Fibroblast of lung (primary cell): ENCODE measurements at places on chromosomes 3 and 15. TPM values are rescaled to one million over a fixed set of nuclear protein-coding genes. Genes with fewer than 3 reads are reported as not detected.

- H3K36me3 ChIP-seq = no peaks in the 10 kb centered on the region
- no peak overlapping the region for H3K4me3 ChIP-seq
- no peaks in the 10 kb centered on the region for H3K4me1 ChIP-seq
- no peak overlapping the region for H3K27ac ChIP-seq
Measured at GRCh38 chr3:159480046-159480445, 508.6 kb upstream of the IL12A start.

DNA sequence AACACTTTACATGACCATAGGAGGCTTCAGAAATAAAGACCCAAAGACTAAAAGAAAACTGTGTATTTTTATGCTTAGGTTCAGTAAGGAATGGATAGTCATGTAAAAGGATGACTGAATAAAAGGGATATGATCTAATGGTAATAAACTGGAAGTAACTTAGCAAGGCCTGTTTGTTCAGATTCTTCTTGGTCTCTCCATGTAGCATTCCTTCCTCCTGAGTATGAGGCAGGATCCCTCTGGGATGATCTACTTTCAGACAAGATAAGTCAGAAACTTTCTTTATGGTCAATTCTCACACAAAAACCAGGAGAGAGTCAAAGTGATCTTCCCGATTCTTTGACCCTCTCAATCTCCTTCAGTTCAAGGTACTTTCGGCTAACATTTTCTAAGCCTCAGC is 340.8 kb upstream of the DCBLD2 start:
- no peaks in the 10 kb centered on the region for H3K36me3 ChIP-seq
- H3K27me3 ChIP-seq = no peaks in the 10 kb centered on the region
- H3K27ac ChIP-seq = no peak overlapping the region
- H3K4me1 ChIP-seq = peaks cover 8% of the 10 kb centered on the region

DNA sequence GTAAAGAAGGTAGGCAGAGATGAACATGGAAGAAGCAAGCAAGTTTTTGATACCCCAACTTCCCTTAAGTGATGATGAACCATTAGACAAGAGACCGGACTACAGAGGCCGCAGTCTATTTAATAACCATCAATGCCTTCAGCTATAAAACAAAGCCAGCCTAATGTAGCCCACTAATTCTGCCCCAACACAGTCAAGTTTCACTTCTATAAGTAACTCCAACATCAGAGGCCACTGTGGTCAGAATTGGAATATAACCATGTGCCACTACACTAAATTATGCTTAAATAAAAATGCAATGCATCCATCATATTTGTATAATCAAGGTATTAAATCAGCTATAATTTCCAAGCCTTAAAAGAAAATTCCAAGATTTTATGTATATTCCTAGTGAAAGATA is 234.7 kb downstream of the FOXP1 start:
- no peaks in the 10 kb centered on the region for H3K36me3 ChIP-seq
- no peak for DNase-seq
- no peak overlapping the region for H3K4me3 ChIP-seq

GRCh38 chr3:186239321-186239720 is 122.7 kb downstream of the DGKG start:
- H3K4me1 ChIP-seq = peaks cover 2% of the 10 kb centered on the region
- peak; percentile 19 for DNase-seq
- no peak overlapping the region for H3K27ac ChIP-seq
- H3K27me3 ChIP-seq = no peaks in the 10 kb centered on the region
- H3K4me3 ChIP-seq = no peak overlapping the region

DNA sequence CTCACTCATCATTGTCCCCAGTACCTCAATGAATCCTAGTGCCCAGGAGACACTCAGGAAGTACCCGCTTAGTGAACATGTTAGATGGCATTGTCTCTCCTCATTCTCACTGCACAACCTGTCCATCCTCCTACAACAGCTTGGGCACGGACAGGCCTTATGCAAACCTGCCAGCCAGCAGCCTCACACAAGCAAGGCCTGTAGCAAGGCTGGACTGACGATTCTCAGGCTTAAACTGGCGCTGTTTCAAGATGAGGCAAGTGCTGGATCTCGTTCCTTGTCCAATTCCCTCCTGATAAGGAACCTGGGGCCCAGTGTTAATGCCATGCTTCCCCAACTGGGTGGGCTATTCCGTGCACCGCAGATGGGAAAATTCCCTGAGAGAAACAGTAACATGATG is 59.0 kb downstream of the CDCP1 start:
- H3K4me1 ChIP-seq = peaks cover 8% of the 10 kb centered on the region
- H3K4me3 ChIP-seq = no peak overlapping the region
- no peak for DNase-seq
- no peaks in the 10 kb centered on the region for H3K27me3 ChIP-seq

DNA sequence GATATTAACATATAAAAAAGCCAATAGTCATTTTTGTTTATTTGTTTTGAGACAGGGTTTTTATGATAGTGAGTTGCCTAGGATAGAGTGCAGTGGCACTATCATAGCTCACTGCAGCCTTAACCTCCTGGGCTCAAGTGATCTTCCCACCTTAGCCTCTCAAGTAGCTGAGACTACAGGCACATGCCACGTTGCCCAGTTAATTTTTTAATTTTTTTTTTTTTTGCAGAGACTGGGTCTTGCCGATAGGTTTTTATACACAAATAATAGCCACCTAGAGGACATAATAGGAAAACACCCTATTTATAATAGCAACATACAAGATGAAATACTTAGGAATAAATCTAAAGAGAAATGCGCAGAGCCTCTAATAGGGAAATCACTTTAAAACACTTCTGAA is 13.3 kb downstream of the EIF3J start:
- no peaks in the 10 kb centered on the region for H3K27me3 ChIP-seq
- H3K4me3 ChIP-seq = no peak overlapping the region
- no peak overlapping the region for H3K27ac ChIP-seq
- peaks cover 9% of the 10 kb centered on the region for H3K4me1 ChIP-seq

- no peak for DNase-seq
- no peaks in the 10 kb centered on the region for H3K36me3 ChIP-seq
- no peak overlapping the region for H3K4me3 ChIP-seq
Measured at GRCh38 chr3:136114421-136114820, 81.7 kb downstream of the MSL2 start.

GRCh38 chr15:29534378-29534777 is 264.8 kb upstream of the NSMCE3 start:
- H3K4me3 ChIP-seq = no peak overlapping the region
- no peaks in the 10 kb centered on the region for H3K4me1 ChIP-seq
- H3K27me3 ChIP-seq = no peaks in the 10 kb centered on the region
- H3K27ac ChIP-seq = no peak overlapping the region

DNA sequence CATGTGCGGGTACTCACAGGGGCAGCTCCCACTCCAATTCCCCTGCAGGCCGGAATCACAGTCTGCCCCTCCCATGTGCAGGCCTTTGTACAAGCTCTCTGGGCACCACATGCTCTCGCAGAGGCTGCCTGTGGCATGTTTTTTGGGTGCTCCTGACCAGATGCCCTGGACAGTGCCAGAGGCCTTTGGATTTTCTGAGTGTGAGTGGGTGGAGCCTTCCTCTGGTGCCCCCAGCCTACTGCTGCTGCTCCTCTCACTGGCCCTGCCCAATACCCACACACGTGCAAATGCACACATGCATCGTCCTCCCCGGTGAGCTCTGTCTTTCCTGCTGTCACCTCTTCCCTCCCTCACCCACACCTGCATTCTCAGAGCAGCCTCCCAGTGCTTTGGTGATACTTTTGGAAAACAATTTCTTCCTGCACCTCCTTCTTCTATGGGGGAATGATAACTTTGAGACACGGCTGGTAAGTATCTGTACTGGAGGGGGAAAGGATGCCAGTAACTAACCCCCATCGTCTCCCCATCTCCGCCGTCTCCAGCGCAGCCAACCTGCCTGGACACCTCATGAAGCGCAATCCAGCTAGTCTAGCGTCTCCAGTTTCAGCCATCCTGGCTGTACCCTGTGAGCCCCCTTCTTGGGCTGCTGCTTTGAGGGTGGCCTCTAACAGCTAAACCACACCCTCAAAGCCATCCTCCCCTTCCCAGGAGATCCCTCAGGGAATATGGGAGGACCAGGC is 229.4 kb upstream of the TOPAZ1 start:
- H3K27me3 ChIP-seq = no peaks in the 10 kb centered on the region
- no peak overlapping the region for H3K4me3 ChIP-seq
- H3K36me3 ChIP-seq = no peaks in the 10 kb centered on the region
- DNase-seq = no peak

GRCh38 chr3:105807146-105807545 is 61.7 kb downstream of the CBLB start:
- DNase-seq = no peak
- H3K36me3 ChIP-seq = no peaks in the 10 kb centered on the region
- H3K4me3 ChIP-seq = no peak overlapping the region

GRCh38 chr15:98565566-98565965 is 82.8 kb upstream of the IGF1R start:
- no peaks in the 10 kb centered on the region for H3K27me3 ChIP-seq
- DNase-seq = no peak
- no peak overlapping the region for H3K4me3 ChIP-seq
- no peak overlapping the region for H3K27ac ChIP-seq
- no peaks in the 10 kb centered on the region for H3K36me3 ChIP-seq
- no peaks in the 10 kb centered on the region for H3K4me1 ChIP-seq

DNA sequence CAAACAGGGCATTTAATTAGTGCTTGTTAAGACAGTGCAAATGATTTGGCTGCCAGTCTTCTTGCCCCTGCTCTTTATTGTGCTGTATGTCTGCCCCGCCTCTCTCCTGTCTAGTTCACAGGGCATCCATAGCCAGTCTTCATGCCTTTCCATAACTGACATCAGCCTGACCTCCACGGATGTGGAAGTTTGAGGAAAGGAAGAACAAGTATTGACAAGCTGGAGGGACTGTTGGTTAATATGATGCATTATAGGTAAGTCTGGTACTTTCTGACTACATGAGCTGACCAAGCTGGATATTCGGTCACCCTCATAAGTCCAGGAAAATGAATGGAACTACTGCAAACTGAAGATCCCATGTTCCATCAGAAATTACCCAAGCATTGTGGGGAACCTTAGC is 325.9 kb downstream of the TIGIT start:
- no peak for DNase-seq
- no peak overlapping the region for H3K4me3 ChIP-seq
- H3K36me3 ChIP-seq = no peaks in the 10 kb centered on the region
- peaks cover 2% of the 10 kb centered on the region for H3K4me1 ChIP-seq

GRCh38 chr3:188607805-188608315 is 453.9 kb downstream of the LPP start:
- H3K27me3 ChIP-seq = no peaks in the 10 kb centered on the region
- H3K4me1 ChIP-seq = peaks cover 3% of the 10 kb centered on the region

DNA sequence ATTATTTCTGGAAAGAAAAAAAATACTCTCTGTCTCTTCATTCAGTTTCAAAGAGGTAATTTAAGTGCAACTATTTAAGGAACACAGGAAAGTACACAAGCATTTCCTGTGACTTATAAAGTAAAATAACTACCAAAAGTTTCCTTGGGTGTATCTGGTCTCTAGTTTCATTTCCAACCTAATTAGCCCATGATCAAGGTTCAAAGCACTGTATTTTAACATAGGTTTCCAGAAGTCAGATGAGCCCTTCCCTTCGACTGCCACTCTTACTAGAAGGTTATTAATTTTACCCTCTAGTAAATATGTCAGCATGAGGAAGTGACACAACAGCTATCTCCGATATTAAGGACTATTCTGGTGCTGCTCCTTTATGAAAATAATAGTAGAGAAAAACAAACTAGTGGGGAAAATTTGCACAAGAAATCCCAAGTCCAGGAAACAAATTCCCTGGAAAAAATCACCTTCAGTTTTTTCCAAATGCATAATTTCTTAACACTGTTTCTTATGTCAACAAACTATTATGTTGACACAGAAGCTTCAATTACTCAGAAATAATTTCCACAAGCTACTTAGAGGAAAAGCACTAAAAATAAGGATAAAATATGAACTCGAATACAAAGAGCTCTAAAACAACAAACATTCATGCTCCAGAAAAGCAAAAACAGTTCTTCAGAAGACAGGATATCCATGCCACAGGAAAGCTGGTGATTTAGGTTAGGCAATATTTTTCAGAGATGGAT is 35.3 kb downstream of the CCPG1 start:
- no peaks in the 10 kb centered on the region for H3K4me1 ChIP-seq
- no peaks in the 10 kb centered on the region for H3K27me3 ChIP-seq
- H3K4me3 ChIP-seq = no peak overlapping the region
- no peak for DNase-seq
- H3K36me3 ChIP-seq = no peaks in the 10 kb centered on the region

DNA sequence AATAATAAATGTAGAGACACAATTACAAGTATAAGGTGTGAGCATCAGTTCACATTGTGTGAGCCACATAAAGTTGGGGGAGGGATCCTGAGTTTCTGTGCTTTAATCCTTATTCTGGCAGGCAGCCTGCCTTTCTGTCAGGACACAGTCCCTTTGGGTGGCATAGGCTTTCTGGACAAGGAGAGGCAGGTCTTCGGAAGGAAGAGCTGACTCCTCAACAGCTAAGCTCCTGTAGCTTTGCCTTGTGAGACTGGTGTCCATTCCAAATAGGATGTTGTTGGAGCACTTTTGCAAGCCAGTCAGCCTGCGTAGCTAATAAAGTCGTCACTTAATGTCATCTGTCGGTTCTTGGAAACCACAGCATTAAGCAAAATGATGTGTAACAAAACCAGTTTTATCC is 151.9 kb upstream of the MCTP2 start:
- no peaks in the 10 kb centered on the region for H3K27me3 ChIP-seq
- no peaks in the 10 kb centered on the region for H3K4me1 ChIP-seq
- no peak overlapping the region for H3K4me3 ChIP-seq
- no peak overlapping the region for H3K27ac ChIP-seq
- H3K36me3 ChIP-seq = no peaks in the 10 kb centered on the region

DNA sequence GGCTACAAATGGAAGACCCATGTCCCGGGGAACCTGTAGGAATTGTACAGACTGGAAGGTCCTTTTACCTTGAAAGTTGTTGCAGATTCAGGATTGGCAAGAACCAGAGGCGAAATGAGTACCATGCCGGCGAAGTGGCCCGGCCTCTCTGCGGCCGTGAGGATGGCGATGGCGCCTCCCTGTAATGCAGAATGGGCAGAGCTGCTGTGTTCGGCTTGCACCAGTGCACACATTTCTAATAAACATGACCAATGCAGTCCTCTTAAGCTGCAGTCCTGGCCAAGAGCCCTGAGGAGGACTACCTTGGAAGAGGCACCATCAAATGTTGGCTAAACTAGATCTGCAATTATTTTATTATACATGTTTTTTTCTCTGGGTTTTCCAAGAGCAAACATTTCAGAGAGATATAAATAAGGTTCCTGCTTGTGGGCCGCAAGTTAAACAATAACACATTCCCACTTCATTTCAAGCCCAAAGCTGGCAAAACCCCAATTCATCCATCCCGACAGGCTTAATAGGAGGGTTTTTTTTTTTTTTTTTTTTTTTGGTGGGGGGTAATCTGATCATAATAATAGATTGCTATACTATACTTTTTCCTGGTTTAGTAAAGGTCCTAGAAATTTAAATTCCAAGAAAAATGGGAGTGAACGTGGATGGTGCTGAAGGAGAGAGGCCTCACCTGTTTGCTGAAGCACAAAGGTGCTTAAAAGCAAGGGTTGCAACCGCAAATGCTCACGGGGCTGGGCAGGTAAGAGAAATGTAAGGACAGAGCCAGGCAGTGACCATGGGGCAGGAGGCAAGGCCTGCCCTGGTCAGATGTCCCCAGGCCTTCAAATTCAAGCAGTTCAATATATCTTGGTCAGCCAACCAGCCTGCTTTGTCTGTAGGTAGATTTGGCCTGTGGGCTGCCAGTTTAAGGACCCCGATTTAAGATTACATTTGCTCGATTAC is 48.5 kb downstream of the ABTB1 start:
- peaks cover 2% of the 10 kb centered on the region for H3K4me1 ChIP-seq
- no peaks in the 10 kb centered on the region for H3K27me3 ChIP-seq
- H3K36me3 ChIP-seq = peaks cover 9% of the 10 kb centered on the region
- H3K4me3 ChIP-seq = no peak overlapping the region
- no peak for DNase-seq

The CLDND1 gene
- 71.4 and 76.8 TPM in 2 replicates for total RNA-seq

The TMEM40 gene
- under 0.01 TPM in 1 of 2 replicates, not detected in the other for total RNA-seq

The SLC9C1 gene
- total RNA-seq = under 0.01 TPM in 1 of 2 replicates, not detected in the other

The TMEM212 gene
- total RNA-seq = not detected in 2 replicates

The NTRK3 gene
- total RNA-seq = 0.77 TPM in 1 of 2 replicates, not detected in the other
